ENCODE measurements at places on chromosomes 1 and 21.
A peak's percentile ranks its signal among the peaks of the same experiment; 100 is the strongest.

GRCh38 chr1:16433030-16433429 is 4.2 kb downstream of the SPATA21 start:
- DNase-seq, result no peak

DNA sequence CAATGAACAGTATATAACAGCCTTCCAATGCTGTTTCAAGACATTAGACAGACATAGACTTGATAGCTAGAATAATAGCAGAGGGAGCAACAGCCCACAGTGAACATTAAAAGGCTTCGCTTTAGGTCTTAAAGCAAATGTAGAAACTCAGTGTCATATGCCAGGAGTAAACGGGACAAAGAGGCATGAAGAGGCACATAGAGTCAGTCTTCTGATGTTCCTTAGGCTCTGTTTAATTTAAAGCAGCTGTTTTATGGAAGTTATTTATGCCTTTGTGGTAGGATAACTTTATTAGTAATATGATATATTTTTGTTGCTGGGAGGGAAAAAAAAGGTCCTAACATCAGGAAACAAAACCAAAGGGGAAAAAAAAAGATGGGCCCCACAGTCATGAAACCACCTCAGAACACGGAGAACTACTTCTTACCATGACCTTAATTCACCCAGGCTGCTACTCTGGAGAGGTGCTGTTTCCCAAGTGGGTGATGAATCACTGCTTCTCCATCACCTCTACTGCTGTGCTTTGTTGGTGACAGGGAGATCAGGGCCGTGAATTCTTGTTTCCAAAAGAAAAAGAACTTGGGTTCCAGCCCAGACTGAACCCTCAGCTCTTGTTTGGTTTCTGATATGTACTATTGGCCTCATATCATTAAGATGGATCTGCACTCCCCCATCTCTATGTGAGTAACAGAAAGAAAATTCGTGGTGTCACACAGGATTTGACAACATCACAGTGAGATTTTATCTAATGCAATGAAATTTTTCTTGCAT is 616.9 kb downstream of the KIF26B start:
- peak; percentile 22 for DNase-seq

DNA sequence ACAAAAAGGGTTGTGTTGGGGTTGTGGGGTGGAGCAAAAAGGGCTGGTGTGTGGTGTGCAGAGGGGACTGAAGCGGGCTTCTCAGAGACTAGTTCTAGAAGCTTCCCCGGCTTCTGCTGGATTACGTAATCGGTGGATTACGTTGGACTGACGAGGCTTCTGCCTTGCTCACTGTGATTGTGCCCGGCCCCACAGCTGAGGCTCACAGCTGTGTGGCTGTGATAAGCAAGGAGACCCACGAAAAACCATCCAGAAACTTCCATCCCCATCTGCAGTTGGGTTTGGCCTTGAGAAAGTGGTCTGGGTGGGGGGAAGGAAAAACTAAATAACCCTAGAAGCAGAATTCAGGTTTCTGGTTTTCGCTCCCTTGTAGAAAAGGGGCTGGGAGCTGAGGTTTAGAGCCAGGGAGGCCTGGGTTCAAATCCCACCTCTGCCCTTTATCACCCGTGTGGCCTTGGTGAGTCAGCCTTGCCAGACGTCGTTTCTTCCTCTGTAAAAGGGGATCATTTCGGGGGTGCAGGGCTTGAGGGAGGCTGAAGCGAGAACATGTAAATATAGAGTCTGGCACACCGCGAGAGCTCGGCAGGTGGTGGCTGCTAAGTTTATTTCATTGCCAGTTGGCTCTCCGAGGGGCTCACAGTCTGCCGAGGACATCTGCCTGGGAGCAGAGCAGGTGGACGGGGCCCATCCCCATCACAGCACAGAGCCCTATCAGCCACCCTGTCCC is 30.4 kb upstream of the DISP3 start:
- no peak for DNase-seq

DNA sequence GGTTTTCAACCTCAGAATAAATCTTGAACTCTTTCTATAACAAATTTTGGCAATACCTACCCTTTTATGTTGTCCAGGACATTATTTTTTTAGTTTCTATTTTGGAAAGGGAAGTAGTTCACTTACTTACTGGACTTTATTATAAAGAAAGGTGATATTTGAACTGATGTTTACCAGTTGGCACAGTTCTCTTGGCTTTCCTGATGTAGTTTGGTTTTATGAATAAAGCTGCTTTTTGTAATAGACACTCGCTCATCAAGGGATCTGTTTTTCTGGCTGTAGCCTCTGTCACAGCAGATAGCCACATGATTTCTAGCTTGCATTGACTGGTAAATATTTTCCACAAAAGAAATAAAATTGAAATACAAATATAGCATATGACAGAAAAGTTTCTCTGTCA is 40.9 kb upstream of the METTL18 start:
- DNase-seq, result no peak

DNA sequence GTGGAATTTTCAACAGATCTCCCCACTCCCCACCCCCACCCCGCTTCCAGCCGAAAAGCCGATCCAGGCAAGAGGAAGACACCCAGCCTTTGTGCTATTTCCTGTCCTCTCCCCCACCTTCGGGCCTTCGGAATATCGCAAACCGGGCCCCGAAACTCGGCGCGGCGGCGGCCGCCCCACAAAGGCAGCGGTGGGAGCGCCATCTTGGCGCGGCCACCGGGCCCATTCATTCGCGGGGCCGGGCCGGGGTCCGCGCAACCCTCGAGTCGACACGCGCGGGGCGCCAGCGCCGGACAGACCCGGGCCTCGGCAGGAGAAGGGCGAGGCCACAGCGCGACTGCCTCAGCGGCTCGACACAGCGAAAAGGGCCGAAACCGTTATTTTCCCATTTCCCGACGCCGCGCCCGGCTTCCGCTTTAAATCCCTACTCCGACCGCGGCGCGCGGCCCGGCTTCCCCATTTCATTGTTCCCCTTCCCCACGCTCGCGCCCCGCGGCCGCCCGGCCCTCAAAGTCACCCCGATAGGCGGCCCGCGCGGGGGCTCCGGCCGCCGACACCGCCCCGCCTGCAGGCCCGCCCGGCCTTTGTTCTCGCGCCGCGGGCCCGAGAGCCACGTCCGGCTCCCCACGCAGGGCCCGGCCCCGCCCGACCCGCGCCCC is 911 bp downstream of the GNB1 start:
- DNase-seq, result no peak

DNA sequence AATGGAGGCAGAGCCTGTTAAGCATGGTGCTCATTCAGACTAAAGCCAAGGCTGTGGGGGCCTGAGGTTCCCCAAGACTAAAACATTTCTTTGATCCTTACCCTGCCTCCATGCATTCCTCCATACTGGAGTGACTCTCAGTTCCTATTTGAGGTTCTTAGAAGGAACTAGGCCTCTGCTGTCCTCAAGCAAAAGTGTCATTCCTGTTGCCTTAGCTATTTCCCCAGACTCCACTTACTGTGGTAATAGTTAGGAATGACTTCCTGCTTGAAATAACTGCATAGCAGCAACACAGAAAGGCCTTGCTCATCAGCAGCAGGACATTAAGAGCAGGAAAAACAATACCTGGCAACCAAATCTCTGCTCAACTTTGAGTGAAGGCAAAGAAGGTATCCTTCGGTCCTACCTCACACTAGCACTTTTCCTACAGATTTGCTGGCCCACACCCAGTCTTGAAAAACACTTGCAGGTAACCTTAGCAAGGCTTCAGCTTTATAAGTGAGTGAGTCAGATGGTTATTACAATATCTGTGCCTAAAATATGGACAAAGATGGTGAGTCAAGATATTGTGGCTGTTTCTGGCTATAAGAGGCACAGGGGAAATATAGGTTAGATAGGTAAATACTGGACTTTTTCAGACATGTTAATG is 14.8 kb downstream of the LRRC41 start:
- no peak for DNase-seq

- no peak for DNase-seq
Observed at GRCh38 chr1:234893725-234894630, 234.7 kb downstream of the TOMM20 start.

- no peak for DNase-seq
Observed at GRCh38 chr21:19510057-19510456, 1106.5 kb upstream of the TMPRSS15 start.

DNA sequence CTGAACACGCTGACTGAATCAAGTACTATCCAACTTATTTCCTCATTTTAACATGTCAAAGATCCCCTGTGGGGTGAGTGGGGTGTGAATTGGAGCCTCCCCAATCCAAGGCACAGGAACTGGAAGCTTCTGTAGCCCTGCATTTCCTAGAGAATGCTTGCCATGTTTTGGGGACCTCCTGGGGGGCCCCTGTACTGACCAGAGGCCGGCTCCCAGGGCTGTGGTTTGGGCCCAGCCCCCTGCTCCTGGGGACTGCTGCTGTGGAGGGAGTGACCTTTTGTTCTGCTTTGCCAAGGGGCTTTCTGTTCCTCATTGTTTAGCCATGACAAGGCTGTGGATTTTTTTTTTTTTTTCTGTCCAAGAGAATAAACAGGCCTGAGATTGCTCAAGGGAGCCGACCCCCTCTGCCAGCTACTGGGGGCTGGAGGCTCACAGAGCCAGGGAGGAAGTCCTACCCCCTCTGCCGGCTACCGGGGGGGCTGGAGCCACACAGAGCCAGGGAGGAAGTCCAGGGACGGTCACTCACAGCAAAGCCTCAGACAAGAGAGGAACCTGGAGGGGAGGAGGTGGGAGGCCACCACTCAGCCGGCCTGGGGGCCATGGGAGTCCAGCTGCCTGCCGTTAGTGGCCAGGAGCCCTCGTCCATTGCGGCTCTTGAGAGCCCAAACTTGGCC is 17.4 kb downstream of the TNFRSF1B start:
- peak; percentile 21 for DNase-seq

GRCh38 chr1:155967341-155968050 is 10.9 kb downstream of the ARHGEF2 start:
- no peak for DNase-seq

GRCh38 chr1:174364996-174365736 is 82.6 kb upstream of the GPR52 start:
- DNase-seq, result no peak

- no peak for DNase-seq
Observed at GRCh38 chr1:15258833-15259621, 12.0 kb downstream of the FHAD1 start.

GRCh38 chr1:243261390-243261789 is 5.5 kb downstream of the SDCCAG8 start:
- no peak for DNase-seq

- no peak for DNase-seq
Observed at GRCh38 chr1:89966656-89967055, 28.3 kb upstream of the ZNF326 start.

DNA sequence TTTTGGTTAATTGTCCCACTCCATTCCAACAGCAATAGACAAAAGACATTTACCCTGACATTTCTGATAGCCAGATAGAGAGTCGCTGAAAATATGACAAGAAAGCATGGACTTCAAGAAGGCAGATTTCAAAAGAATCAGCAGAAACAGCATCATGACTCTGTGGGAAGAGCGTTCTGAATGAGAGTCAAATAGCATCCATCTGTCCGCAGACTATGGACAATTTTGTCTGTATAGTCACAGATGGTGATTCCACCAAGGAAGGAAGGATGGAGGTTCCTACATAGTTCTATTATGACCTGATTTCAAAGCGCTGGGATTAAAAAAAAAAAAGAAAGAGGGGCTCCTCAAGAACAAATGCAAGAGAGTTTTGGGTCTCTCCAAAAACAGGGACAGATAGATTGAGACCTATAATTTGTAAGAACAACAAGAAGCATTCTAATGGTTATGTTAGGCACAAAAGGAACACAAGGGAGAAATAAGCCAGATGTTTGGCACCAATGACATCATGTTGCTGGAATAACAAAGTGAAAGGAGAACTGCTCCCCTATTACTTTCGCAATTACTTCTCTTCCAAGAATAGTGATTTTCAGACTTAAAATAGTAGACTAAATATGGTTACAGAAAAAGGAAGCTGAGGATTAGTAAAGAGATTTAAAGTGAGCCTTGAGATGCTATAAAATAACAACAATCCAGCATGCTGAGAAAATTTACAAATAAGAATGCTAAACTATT is 28.5 kb downstream of the NIBAN1 start:
- no peak for DNase-seq

DNA sequence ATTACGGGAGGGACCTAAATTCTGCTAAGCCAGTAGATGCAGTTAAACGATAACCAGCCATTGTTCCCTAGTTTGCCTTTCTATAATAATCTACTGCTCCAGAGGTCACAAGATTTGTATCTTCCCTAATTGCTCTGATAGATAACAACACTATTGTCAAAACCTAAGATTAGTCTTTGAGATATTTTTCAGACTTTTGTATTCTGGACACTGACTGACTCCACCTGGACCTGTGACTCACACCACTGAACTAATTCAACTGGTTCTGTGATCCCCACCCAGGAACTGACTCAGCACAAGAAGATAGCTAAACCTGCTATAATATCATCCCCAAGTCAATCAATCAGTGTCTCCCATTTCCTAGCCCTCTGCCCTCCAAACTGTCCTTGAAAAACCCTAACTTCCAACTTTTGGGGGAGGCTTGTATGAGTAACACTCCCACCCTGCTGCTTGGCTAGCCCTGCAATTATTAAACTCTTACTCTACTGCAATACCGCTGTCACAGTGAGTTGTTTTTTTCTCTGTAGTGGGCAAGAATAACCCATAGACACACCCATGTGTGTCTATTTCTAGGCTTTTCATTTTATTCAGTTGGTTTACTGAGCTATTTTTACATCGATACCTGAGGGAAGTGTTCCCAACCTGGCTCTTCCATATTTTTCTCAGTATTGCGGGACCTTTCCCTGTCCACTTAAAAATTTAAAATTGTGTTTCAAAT is 11.2 kb downstream of the KIFAP3 start:
- no peak for DNase-seq

DNA sequence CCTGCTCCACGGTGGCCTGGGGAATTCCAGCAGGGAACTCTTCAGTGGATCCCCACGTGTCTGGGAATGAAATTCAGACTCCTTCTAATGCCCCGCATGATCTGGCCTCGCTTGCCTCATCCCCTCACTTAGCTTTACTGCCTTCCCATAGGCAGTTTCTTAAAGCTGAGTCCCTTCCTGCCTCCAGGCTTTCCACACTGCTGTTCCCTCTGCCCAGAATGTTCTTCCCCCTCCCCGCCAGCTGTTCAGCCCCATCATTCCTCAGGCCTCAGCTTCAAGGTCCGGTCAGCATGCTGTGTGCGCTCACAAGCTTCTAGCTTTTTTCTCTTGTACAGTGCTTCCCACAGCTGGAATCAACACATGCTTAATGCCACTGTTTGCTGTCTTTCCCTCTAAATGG is 54.9 kb upstream of the WASF2 start:
- DNase-seq, result no peak

DNA sequence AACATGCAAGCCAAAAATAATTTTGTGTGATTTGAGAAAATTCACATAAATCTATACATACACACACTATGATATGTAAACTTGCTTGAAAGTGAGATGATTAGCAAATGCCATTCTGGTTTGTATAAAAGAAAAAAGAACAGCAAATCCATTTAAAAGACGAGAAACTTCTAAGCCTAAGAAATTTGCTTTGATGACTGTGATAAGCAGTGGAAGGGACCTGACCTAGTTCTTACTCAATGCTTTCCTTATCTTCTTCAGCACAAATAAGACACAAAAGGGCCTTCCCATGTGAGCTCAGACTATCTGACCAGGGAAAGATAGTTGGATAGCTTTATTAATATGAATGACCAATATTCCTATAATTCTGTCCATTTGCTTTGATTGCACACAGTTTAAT is 25.3 kb upstream of the NMNAT2 start:
- DNase-seq, result no peak
